Right cardiac atrium (tissue), 5 donors: ENCODE measurements at places on chromosomes 6 and 20.

DNA sequence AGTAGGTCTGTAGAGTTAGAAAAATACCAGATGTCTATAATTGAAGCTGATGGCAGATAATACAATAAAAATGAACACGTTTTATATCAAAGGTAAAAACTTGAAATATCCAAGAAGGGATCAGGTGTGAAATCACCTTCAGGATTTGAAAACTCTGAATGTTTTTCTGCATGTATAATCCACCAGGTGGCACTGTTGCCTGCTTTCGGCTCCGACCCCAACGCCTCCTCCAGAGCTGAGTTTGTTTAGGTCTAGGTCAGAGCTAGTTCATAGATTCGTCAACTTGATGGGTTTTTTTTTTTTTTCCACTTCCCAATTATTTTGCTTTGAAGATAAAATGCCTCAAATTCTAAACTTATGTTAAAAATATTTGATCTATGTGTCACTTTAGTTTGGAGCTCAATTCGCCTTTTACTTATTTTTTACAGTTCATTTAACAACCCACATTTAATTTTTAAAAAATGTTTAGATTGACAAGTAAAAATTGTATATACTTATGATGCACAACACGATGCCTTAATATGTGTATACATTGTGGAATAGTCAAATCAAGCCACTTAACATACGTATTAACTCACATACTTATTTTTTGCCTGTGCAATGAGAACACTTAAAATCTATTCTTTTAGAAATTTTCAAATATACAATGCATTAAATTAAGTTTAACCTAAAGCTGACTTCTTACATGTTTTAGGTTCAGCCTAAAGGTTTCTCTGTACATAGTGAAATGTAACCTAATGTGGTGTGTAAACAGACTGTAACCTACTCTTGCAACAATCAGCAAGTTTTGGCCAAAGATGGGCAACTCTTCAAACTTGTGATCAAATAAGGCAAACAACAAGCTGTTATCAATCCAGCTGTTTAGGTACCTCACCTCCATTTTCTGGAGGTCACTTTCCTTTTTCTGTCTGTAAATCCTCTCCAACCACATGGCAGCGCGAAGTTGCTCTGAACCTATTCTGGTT is 39.4 kb upstream of the ENPP4 start:
- DNase-seq, result peak; percentile 50

- no peak for DNase-seq
Measured at GRCh38 chr20:38609815-38610214, 8.2 kb downstream of the ARHGAP40 start.

- DNase-seq, result no peak
Measured at GRCh38 chr20:61801857-61802442, 263.7 kb downstream of the TAF4 start.

GRCh38 chr6:143149771-143150170 is 89.1 kb downstream of the AIG1 start:
- DNase-seq, result no peak
